ENCODE measurements at places on chromosomes 4 and X. TPM values are rescaled to one million over a fixed set of nuclear protein-coding genes. Genes with fewer than 3 reads are reported as not detected.

- DNase-seq, result no peak
Observed at GRCh38 chr4:25986807-25987206, 72.8 kb downstream of the SMIM20 start.

DNA sequence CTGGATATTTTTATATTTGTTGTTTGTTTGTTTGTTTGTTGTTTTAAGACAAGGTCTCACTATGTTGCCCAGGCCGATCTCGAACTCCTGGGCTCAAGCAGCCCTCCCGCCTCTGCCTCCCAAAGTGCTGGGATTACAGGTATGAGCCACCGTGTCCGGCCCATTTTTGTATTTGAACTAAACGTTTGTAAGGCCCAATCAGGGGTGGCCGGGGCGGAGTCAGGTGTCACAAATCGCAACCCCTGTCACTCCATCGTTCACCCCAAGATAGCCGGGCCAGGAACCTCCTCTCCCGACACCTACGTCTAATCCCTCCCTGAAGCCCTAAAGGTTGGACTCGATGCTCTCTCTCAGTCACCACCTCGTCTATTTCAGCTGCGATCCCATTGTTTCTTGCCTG lies 722 bp upstream of the EFHC2 start:
- peak; percentile 74 for DNase-seq

The ZNF157 gene
- 0.79 TPM for total RNA-seq

The MAGEC2 gene
- total RNA-seq, result not detected

The ASB12 gene
- total RNA-seq, result not detected

The GPC3 gene
- total RNA-seq, result 0.86 TPM

- DNase-seq, result no peak
Observed at GRCh38 chr4:4755306-4755705, 104.2 kb upstream of the MSX1 start.

The PDLIM5 gene
- 34.3 TPM for total RNA-seq

- DNase-seq, result peak; percentile 30
Observed at GRCh38 chrX:119880076-119880475, 8.4 kb downstream of the NDUFA1 start.

The ADH1C gene
- total RNA-seq, result not detected

DNA sequence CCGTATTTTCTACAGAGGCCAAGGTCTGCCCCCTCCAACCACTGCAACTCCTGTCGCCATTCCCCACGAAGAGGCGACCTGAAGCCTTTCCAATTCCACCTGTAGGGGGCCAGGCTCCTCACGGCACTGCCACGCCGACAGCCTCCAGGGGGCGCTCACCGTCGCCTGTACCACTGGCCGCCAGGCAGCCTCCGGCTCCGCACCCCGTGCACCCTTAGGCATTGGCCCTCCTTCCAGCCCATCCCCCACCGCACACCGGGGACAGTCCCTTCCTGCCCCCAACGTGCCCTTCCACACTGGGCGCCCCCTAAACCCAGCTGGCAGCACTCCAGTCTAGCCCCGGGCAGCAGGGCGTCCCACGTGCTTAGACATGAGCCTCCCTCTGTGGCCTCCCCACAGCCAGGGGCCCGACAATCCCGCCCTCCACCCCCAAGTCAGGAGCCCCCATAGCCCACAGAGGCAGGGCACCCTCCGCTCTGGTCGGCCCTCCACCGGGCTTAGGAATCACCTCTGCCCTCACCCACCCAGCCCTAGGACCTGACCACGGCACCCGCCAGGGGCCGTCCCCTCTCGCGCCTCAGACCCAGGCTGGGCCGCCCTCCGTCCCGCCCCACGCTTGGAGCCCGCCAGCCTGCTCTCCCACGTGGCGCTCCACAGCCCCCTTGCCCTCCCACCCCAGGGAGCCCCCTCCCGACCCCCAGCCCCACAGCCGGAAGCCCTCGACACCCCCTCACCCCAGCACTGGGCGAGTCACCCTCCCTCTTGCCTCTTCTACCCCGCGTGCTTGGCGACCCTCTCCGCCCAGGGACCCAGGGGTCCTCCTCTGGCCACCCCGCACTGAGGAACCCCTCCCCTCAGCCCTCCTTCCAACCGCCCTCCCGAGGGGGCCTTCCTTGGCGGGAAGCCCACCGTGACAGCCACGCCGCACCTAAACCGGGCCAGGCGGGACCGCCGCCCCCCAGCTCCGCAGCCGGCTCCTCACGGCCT lies 711 bp downstream of the PNMA6E start:
- peak; percentile 81 for DNase-seq

DNA sequence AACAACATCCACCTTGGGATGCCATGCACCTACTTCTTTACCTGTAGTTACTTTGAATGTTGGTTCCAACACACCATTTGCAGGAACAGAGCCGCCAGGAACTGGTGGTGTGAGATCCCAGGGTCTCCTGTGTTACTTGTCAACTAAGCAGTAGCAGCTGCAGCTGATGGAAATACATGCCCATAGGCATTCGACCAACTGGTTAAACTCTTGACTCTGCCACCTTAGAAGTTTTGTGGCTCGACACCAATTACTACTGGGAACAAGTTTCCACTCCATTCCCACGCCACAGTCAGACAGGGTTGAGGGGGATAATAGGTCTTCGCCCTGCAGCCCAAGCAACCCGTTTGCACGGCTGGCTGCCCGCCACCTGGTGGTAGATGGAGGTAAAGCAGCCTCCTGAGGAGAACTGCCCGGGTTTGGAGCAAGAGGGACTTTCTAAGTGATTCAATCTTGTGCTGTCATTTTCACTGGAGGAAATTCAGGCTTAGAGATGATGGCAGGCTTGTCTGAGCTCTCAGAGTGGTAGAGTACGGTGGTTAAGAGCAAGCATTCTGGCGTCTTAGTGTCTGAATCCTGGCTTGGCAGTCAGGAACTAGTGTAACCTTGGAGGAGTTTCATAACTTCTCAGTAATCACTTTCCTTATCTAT lies 119.1 kb upstream of the TRIM2 start:
- DNase-seq, result peak; percentile 93

GRCh38 chrX:29531336-29531735 lies 684.0 kb upstream of the MAGEB2 start:
- no peak for DNase-seq

The RASSF6 gene
- total RNA-seq, result not detected

GRCh38 chrX:47420962-47421361 lies 50.6 kb downstream of the ZNF157 start:
- DNase-seq, result no peak

GRCh38 chrX:135737366-135738071 lies 24.1 kb downstream of the CT45A1 start:
- no peak for DNase-seq

- DNase-seq, result no peak
Observed at GRCh38 chr4:7147661-7148310, 44.6 kb upstream of the SORCS2 start.

The TMPRSS11E gene
- total RNA-seq, result 0.07 TPM

- no peak for DNase-seq
Observed at GRCh38 chrX:34578237-34578636, 78.8 kb downstream of the TMEM47 start.

GRCh38 chr4:105624530-105624929 lies 72.1 kb downstream of the ARHGEF38 start:
- DNase-seq, result no peak

GRCh38 chrX:11064851-11065600 lies 46.1 kb upstream of the HCCS start:
- DNase-seq, result no peak

The BEX5 gene
- 2.3 TPM for total RNA-seq

- DNase-seq, result no peak
Observed at GRCh38 chrX:113920661-113921060, 663.2 kb upstream of the HTR2C start.

DNA sequence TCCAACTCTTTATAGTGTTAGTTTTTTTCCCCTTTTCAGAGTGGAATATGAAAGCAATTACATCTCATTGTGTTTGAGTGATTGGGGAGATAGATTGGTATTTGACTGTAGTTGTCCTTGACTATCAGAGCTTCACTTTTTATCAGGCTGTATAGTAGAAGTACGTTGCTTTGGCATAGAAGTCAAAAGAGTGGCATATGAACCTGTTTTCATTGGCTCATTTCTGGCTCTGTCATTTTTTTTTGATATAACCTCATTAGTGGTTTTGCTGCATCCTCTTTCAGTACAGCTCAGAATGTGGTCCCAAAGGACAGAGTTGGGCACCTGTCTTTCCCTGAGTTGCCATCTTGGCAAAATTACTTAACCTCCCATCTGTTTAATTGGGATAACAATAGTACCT lies 1.4 kb downstream of the TMA16 start:
- no peak for DNase-seq

The SLC9B2 gene
- 31.2 TPM for total RNA-seq

DNA sequence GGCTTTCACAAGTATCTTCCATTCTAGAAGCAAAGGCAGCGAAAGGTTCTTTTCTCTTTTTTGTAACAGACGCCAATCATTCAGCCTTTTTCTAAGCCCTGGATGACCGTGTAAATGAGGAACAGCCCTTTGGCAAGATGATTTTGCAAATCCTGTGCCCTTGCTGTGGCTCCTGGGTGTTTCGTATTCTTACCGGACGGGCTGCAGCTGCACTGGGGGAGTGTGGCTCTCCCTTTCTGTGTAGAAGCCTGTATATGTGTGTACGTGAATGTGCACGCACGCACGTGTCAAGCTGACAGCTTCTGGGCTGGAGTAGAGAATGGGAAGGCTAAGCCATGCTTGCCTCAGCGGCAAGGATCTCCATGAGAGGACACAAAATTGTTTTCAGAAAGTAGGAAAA lies 8.2 kb downstream of the GRPEL1 start:
- DNase-seq, result no peak

The GPR50 gene
- not detected for total RNA-seq

The OPRPN gene
- total RNA-seq, result not detected

The HSD17B13 gene
- total RNA-seq, result not detected

DNA sequence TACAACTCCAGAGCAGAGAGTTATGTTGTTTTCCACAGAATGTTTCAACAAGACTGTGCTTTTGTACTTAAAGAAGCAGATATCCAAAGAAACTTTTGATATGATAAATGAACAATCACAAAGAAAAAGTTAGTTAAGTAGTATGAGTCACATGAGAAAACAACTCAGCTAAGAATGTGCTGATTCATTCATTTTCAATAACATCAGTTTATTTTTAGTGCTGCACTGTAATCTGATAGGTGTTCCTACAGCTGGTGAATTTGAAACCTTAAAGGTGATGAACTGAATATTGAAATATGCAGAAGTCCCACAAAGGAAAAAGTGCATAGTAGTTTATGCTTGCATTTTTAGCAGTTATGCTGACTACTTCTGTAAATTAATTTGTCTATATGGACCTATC lies 180.3 kb upstream of the TENM3 start:
- DNase-seq, result no peak

DNA sequence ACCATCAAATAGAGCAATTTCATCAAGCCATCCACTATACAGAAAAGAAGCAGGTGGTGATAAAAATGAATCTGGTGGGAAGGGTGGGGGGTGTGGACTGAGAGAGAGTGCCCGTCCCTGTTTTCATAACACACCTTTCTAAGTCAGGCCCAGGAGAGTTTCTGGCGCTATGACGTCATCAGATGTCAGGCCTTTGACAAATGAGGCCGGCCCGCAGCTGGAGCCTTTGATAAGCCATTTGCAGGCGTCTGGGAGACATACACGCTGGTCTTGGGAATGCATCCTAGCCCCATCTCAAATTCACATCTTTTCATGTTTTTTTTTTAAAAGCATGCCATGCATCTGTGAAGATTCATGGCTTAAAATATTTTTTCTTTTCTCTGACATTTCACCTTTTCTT lies 404.5 kb downstream of the BCOR start:
- DNase-seq, result no peak

DNA sequence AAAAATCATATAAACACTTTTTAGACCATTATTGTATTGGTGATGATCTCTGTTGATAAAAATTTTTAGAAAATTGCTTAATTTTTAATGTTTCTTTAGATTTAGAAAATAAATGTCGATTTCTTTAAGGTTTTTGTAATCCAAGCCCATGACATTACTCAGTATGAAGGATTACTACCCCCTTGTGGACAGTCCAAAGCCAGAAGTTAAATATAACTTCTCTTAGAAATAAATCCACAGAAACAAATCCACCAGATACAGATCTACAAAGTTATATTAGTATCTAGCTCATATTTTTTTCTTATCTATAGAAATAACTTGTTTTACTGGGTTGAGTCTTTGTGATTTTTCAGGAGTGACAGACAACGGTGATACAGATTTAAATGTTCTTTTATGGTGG lies 18.9 kb downstream of the TIFA start:
- no peak for DNase-seq

- no peak for DNase-seq
Observed at GRCh38 chr4:6641971-6642320, 1.5 kb downstream of the MRFAP1 start.

The BMPR1B gene
- total RNA-seq, result not detected

DNA sequence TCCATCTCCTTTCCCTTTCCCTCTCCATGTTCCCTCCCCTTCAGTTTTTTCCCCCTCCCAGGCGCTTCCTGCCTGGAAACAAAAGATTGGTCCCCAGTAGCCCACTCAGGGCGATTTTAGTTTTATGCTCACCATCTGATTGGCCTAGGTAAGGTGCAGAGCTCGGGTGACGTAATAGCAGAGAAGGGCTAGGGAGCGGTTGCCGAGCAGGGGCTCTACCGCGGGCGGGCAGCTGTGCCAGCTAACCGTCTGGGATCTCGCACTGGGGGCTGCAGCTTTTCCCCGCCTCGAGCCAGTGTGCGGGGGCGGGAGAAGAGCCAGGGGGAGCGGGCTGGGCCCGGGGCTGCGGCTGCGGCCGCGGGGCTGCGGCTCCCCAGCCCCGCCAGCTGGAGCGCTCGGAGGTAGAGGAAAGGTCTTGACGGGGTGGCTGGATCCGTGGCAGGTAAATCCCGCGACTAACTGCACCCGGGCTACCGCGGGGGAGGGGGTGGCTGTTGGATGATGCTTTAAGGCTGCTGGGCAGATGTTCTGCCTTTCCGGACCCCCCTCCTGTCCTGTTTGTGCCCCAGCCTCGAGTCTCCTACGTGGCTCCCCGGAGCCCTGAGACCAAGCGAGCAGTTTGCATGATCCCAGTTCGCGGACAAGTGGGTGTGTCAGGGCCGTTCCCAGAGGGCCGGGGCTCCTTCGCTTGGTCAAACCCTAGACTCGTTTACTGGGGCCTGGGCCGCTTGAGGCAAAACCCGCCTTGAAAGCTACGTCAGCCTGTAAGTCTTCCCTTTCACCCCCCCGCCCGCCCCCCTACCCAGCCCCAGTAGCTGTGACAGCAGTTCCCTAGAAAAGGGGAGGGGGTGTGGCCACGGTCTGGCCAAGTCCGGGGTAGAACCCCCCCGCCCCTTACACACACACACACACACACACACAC lies at the start of gene PAK3:
PAK3 (plus strand) TSS at position 218 of the 922 bp plus-strand sequence. CDS start 26,913 bp downstream, outside the sequence.
- DNase-seq, result peak; percentile 40

The HS6ST2 gene
- 0.62 TPM for total RNA-seq

The NAT8L gene
- 0.55 TPM for total RNA-seq

- DNase-seq, result no peak
Observed at GRCh38 chrX:53048169-53049126, at the start of gene GPR173. Gene GPR173 (plus strand): TSS chrX:53048789. CDS start chrX:53076622, 27,833 bp downstream.

The SSX4B gene
- not detected for total RNA-seq
